ENCODE measurements at places on chromosomes 3 and 15.
A peak's percentile ranks its signal among the peaks of the same experiment; 100 is the strongest.

DNA sequence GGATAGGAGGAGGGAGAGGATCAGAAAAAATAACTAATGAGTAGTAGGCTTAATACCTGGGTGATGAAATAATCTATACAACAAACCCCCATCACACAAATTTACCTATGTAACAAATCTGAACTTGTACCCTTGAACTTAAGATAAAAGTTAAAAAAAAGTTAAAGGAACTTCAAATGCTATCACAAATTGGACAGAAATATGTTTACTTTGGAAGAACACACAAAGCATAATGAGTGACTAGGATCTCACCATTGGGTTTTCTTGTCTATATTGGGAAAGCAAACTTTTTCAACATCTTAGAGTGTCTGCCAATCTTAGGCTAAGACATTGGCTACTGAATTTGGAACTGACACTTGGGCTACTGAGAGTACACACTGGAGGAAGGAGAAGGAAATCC lies 140.4 kb downstream of the THRB start:
- DNase-seq, result no peak

- peak; percentile 55 for DNase-seq
Measured at GRCh38 chr3:42043099-42043813, 47.9 kb upstream of the TRAK1 start.

- no peak for DNase-seq
Measured at GRCh38 chr15:101168898-101169494, 82.9 kb downstream of the CHSY1 start.

DNA sequence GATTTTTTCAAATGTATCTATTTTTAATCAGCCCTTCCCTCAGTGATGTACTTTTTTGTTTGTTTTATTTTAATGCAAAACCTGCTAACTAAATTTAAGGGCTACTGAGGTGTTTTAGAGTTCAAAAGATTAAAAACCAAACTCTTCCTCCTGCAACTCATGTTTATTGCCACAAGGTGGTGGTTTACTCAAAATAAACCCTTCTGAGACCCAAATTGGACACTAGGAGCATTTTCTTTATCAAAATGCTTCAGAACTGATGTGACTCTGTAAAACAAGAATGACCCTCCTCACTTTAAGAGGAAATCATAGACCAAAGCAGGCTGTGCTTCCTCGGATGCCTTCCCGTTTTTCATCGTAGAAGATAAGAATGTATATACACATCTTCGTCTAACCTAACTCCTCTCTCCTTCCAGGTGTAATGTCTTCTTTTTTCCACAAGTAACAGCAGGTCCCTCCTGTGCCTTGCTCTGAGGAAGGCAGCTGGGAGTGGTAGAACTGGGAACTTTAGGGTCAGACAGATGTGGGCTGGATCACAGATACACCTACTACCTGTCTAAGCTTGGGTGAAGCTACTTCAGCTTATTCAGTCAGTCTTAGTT lies 2.9 kb upstream of the NME9 start:
- peak; percentile 33 for DNase-seq

DNA sequence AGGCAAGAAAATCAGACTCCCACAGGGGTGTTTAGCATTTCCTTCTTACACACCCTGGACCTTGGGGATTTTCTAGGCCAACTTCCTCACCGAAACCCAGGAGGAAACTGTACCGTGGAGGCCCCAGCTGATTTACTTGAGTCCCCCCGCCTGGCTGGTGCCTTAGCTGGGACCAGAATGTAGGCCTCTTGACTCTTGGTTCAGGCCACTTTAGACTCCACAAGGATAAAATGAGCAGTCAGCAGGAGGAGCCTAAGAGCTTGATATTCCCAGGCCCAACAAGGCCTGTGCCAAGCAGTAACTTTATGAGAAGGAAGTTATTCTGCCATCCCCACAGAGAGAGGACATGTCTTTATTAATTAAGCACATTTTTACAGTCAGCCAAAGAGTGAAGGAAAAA lies 4.6 kb upstream of the APBA2 start:
- DNase-seq, result no peak

Data from HEK293T (cell line).